Skin of body (tissue), 3 donors: ENCODE measurements at places on chromosomes 5 and 9. TPM values are rescaled to one million over a fixed set of nuclear protein-coding genes. Genes with fewer than 3 reads are reported as not detected.

The TSLP gene
- 0.59 TPM for total RNA-seq

The MOB3B gene
- total RNA-seq, result 4.5 TPM

The ADAMTSL1 gene
- total RNA-seq, result 37.1 TPM

The NTNG2 gene
- 1.6 TPM for total RNA-seq

The SLC24A2 gene
- 0.30 TPM for total RNA-seq
